Neuronal stem cell (in vitro differentiated cells): ENCODE measurements at places on chromosomes 2 and 18.

GRCh38 chr2:182167882-182168281, 182.2 kb downstream of the PPP1R1C start:
- no peak for DNase-seq
- H3K4me1 ChIP-seq, result no peaks in the 10 kb centered on the region
- H3K4me3 ChIP-seq, result no peak overlapping the region

DNA sequence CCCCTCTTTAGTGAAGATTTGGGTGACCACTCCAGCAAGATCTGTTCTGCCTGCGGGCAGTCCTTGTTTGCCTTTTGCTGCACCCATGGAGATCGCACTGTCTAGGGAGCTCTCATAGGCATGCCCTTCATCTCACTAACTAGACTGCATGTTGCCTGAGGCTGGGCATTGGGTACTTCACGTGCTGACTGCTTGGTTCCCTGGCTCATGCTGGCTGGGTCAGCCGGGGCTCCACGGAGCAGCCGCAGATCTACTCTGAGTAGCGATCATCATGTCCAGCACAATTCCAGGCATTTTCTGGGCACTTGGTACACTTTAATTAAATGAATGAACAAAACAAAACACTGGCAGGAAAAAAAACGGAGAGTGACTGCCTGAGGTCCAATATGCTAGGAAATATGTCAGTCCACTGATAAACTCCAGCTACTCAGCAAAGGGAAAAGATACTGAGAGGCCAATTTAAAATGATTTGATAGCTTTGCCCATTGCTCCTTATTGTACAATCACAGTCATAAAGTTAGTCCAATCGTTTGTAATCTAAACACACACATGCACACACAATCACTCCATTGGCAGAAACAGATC, 220.3 kb downstream of the C1D start:
- no peak overlapping the region for H3K27ac ChIP-seq
- no peak overlapping the region for H3K4me3 ChIP-seq
- DNase-seq, result no peak
- peaks cover 2% of the 10 kb centered on the region for H3K4me1 ChIP-seq
- no peaks in the 10 kb centered on the region for H3K36me3 ChIP-seq

GRCh38 chr2:134146161-134146560, 107.7 kb upstream of the MGAT5 start:
- H3K27me3 ChIP-seq, result no peaks in the 10 kb centered on the region
- no peak overlapping the region for H3K27ac ChIP-seq
- no peak for DNase-seq
- H3K4me1 ChIP-seq, result peaks cover 7% of the 10 kb centered on the region
- H3K4me3 ChIP-seq, result no peak overlapping the region
- no peaks in the 10 kb centered on the region for H3K36me3 ChIP-seq

GRCh38 chr2:112790305-112790704, 6.0 kb upstream of the IL1A start:
- H3K4me3 ChIP-seq, result no peak overlapping the region
- DNase-seq, result no peak
- H3K36me3 ChIP-seq, result no peaks in the 10 kb centered on the region
- no peak overlapping the region for H3K27ac ChIP-seq

GRCh38 chr2:237725661-237726060, 72.9 kb upstream of the RBM44 start:
- no peak overlapping the region for H3K4me3 ChIP-seq
- H3K27ac ChIP-seq, result no peak overlapping the region
- no peaks in the 10 kb centered on the region for H3K27me3 ChIP-seq

DNA sequence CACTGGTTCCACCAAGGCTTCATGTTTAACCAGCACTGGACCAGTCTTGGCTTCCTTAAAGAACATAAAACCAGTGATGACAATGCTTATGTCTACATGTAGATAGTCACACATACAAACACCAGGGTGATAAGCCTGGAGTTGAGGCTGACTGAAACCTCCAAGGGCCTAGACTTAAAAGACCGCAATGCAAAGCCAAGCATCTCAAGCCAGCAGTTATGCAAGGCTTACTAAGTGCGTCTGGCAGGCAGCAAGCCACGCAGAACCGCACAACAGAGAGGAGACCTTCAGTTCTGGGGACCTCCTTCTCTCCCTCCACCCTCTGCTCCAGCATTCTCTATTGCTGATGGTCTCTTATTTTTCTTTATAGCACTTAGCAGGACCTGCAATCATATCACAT, 63.2 kb upstream of the ACAA2 start:
- no peaks in the 10 kb centered on the region for H3K27me3 ChIP-seq
- no peak for DNase-seq
- H3K36me3 ChIP-seq, result no peaks in the 10 kb centered on the region
- no peaks in the 10 kb centered on the region for H3K4me1 ChIP-seq

DNA sequence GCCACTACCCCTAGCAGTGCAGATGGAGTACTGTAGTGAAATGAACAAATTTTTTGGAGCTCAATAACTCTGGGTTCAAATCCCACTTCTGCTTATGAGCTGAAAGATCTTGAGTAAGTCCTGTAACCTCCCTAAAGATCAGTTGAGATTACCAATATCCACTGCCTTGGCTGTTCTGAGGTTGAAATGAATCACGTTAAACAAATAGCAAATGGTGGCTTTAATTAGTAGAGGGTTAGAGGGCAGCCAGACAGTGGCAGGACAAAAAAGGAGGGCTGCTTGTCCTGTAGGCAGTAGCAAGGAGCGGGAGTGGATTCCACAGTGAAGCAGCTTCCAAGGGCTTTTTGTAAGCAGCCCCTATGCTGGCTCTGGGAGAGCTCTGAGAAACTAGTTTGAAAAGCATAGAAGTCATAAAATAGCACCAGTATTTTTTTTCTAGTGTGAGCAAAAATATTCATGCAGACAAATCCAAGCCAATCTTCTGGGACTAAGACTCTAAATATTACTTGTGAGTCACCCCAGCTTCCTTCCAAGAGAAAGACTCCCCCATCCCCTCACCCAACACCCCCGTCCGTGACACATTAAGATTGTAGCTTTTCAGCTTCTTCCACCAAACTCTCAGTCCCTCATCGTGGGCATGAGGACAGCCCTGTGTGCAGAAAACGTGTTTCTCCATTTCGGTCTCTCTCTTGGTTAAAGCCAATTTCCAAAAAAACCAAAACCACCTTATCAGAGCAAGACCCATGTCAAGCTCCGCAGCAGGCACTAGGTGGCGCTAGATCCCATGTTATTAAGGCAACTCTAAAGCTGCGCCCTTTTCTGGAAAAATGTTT, 123.5 kb upstream of the LGALSL start:
- H3K27me3 ChIP-seq, result no peaks in the 10 kb centered on the region
- peak overlapping the region; percentile 82 for H3K27ac ChIP-seq
- no peak overlapping the region for H3K4me3 ChIP-seq
- H3K36me3 ChIP-seq, result no peaks in the 10 kb centered on the region
- DNase-seq, result peak; percentile 90
- peaks cover 16% of the 10 kb centered on the region for H3K4me1 ChIP-seq

DNA sequence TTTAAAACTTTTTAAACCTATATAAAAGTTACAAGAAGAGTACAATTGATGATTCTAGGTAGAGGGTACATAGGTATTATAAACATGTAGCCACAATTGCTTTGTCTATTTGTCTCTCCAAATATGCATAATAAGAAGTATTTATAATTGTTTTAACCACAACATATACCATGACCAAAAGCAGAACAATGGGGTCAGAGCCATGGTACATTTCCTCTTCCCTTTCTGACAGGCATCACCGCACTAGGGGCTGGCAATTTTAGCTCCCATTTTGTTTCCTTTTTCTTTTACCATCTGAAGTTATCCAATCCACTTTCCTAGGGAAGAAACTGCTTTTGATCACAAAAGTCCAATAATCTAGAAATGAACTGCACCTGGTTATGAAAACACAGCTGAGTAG, 49.3 kb downstream of the TMX3 start:
- no peaks in the 10 kb centered on the region for H3K36me3 ChIP-seq
- no peaks in the 10 kb centered on the region for H3K4me1 ChIP-seq
- no peak overlapping the region for H3K27ac ChIP-seq
- no peaks in the 10 kb centered on the region for H3K27me3 ChIP-seq
- no peak for DNase-seq

DNA sequence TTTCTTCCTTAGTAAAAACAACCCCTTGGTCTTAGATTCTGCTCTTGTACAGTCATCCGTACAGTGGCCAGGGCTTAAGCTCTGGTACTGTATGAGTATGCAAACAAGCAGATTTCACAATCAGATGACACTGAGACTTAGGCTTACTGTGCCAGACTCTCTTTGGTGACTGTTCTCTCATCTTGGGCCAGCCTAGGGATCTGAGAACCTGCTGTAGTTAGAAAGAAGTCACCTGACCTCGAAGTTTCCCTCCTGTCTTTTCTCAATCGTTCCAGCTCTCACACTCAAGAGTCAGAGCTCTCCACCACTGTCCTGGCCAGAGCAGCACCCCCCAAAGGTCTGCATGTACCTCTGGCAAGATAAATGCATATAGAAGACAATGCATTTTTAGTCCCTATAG, 63.2 kb downstream of the ZEB2 start:
- H3K4me1 ChIP-seq, result peaks cover 82% of the 10 kb centered on the region
- no peak overlapping the region for H3K27ac ChIP-seq
- no peak for DNase-seq
- no peaks in the 10 kb centered on the region for H3K36me3 ChIP-seq
- H3K27me3 ChIP-seq, result no peaks in the 10 kb centered on the region
- H3K4me3 ChIP-seq, result no peak overlapping the region

- H3K36me3 ChIP-seq, result no peaks in the 10 kb centered on the region
- no peak for DNase-seq
- H3K27ac ChIP-seq, result no peak overlapping the region
- no peak overlapping the region for H3K4me3 ChIP-seq
- H3K27me3 ChIP-seq, result no peaks in the 10 kb centered on the region
These were observed 97.4 kb upstream of the UGP2 start for GRCh38 chr2:63743982-63744966.

DNA sequence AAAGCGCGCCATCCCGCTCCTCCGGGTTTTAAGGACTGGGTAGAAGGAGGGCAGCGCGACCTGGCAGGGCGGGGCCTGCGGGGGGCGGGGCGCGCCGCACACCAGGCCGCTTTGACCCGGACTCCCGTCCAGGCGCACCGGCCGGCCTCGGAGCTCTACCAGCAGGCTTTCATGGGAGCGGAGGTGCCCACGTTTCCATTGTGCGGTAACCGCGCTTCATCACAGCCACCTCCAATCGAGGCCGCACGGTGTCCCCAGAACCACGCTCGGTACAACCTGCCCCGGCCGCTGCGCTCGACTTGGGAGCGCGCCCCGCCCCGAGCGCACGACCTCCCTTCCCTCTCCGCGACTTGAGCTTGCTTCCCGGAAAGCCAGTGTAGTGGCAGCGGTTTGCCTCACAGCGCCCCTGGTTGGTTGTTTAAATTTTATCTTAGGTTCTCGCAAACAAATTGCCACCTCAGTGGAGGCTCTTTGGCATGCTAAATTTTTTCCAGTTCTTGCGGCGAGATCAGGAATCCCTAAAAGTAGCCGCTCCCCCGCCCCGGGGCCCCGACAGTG, 280 bp upstream of the CYP1B1 start:
- H3K4me1 ChIP-seq, result peaks cover 2% of the 10 kb centered on the region
- H3K27me3 ChIP-seq, result peaks cover 45% of the 10 kb centered on the region
- H3K36me3 ChIP-seq, result no peaks in the 10 kb centered on the region
- H3K4me3 ChIP-seq, result peak overlapping the region; percentile 55
